ENCODE measurements at places on chromosomes 7 and 10. TPM values are rescaled to one million over a fixed set of nuclear protein-coding genes. Genes with fewer than 3 reads are reported as not detected.

DNA sequence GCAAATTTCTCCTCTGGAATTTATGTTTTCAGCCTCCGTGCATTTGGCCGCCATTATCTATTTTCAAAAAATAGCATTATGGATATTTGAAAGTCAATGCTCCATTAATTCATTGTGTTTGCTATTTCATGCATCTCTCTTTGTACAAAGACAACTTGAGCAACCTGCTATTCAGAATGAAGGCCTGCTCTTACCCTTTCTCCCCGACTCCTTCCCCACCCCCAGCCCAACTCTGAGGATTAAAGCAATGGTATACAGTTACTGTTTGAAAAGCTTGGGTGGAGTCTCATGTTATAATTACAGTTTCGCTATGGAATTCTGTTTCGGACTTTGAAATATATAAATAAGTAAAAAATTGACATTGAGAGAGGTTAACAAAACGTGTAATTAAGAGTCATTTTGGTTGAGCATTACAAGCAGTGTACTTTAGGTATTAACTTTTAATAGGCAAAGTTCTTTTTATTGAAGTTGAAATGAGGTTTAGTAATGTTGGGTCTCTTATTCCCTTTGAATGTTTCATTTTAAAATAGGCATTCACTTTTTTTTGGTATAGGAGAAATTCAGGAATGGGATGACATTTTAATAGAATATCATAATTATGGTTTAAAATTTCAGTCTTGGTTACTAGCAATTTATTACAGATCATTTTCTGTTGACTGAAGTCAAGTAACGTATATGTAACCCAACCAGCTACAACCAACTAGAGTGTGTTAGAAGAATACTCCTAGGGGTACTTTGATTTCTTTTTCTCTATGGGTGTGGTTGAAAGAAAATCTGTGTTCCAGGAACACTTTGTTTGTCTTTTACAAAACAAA lies 93.1 kb downstream of the ARID5B start:
- peak overlapping the region; percentile 50 for H3K27ac ChIP-seq
- no peaks in the 10 kb centered on the region for H3K36me3 ChIP-seq
- H3K4me3 ChIP-seq, result no peak overlapping the region
- DNase-seq, result peak; percentile 12

DNA sequence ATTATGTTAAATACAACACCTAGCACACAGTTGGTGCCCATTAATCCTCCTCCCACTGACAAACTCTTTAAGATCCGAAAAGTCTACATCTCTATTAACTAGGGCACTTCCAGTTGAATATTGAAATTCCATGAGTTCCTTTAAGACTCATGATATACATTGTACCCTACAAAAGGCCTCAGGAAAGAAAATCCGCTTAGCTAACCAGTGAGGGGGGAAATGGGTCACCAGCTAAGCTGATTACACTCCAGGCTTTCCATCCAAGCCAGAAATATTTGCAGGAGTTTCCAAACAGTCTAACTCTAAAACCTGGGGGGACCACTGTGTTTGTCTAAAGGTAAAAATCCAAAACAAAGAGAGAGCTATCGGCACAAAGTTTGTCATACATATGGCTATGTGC lies 1.3 kb upstream of the LRIT2 start:
- H3K36me3 ChIP-seq, result no peaks in the 10 kb centered on the region
- no peaks in the 10 kb centered on the region for H3K4me1 ChIP-seq
- no peak overlapping the region for H3K4me3 ChIP-seq

- no peak overlapping the region for H3K27ac ChIP-seq
- no peaks in the 10 kb centered on the region for H3K36me3 ChIP-seq
- peaks cover 9% of the 10 kb centered on the region for H3K4me1 ChIP-seq
- no peak for DNase-seq
These were observed 145.1 kb downstream of the DOCK4 start for GRCh38 chr7:112061051-112061450.

Gene ANKRD30A
- polyA plus RNA-seq, result not detected

- no peaks in the 10 kb centered on the region for H3K36me3 ChIP-seq
- H3K4me3 ChIP-seq, result no peak overlapping the region
- no peak overlapping the region for H3K27ac ChIP-seq
- no peaks in the 10 kb centered on the region for H3K27me3 ChIP-seq
These were observed 1.2 kb downstream of the CALML5 start for GRCh38 chr10:5497948-5498730.

Gene SSC4D
- 0.88 TPM for polyA plus RNA-seq

GRCh38 chr7:17233603-17234002 lies 64.8 kb upstream of the AHR start:
- no peaks in the 10 kb centered on the region for H3K27me3 ChIP-seq
- H3K27ac ChIP-seq, result peak overlapping the region; percentile 76
- peaks cover 20% of the 10 kb centered on the region for H3K4me1 ChIP-seq

DNA sequence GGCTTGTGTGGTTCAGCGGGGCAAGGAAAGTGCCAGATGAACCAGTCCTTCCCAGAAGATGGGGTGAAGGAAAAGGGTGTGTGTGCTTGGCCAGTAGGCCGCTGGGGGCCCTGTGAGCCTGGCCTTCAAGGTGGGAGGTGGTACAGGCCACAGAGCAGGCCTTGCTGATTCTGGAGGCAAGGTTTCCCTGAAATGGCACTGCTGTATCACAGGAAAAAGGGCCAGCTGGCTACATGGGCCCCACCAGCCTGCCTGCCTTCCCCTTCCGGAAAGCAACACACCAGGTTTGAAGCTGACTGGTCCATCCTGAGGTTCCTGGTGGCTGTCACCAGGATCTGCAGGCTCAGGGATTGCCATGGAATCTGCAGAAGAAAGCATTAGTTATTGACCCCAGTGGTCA lies 12.5 kb downstream of the MMRN2 start:
- DNase-seq, result no peak
- H3K27me3 ChIP-seq, result no peaks in the 10 kb centered on the region
- no peaks in the 10 kb centered on the region for H3K4me1 ChIP-seq
- H3K36me3 ChIP-seq, result peaks cover 56% of the 10 kb centered on the region
- no peak overlapping the region for H3K4me3 ChIP-seq

DNA sequence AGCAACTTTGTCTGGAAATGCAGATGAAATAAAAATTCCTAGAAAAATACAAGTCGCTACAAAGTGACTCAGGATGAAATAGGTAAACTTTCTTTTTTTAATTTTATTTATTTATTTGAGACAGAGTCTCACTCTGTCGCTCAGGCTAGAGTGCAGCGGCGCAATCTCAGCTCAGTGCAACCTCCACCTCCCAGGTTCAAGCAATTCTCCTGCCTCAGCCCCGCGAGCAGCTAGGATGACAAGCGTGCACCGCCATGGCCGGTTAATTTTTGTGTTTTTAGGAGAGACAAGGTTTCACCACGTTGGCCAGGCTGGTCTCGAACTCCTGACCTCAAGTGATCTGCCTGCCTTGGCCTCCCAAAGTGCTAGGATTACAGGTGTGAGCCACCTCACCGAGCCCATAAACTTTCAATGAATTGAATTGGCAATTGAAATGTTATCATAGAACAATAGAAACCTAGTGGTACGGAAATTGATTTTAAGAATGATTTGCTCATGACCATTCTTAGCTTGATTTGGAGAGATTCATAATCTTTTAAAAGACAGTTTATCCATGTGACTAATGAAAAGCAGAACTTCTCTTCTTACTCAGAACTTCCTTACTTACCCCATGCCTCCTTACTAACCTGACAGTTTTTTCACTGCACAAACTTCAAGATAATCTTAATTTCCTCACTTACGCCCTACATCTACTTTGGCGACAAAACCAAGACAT lies 161.7 kb downstream of the FAM107B start:
- no peak overlapping the region for H3K4me3 ChIP-seq
- H3K27ac ChIP-seq, result no peak overlapping the region
- no peaks in the 10 kb centered on the region for H3K27me3 ChIP-seq
- DNase-seq, result no peak
- no peaks in the 10 kb centered on the region for H3K36me3 ChIP-seq

DNA sequence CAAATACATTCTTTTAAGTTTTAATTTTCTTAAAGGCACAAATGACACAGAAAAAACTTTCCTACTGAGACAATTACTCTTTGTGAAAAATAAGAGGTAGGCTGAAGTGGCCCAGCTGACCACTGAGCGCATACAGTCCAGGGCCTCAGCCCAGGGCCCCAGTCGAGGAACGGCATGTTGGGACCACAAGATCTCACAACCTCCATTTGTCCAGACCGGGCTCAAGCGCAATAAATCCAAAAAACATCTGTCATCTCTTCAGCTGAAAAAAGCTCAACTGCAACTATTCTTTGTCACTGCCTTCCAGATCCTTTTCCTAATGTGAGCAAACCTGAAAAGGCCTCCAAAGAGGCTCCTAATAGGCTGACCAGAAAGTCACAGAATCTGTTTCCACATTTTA lies 165.8 kb downstream of the SRPK2 start:
- H3K27me3 ChIP-seq, result no peaks in the 10 kb centered on the region
- no peak for DNase-seq
- peaks cover 13% of the 10 kb centered on the region for H3K4me1 ChIP-seq
- no peaks in the 10 kb centered on the region for H3K36me3 ChIP-seq

- no peak overlapping the region for H3K4me3 ChIP-seq
- H3K27me3 ChIP-seq, result no peaks in the 10 kb centered on the region
- H3K27ac ChIP-seq, result no peak overlapping the region
- no peak for DNase-seq
These were observed 13.4 kb downstream of the JAZF1 start for GRCh38 chr7:28166982-28167715.

Gene LRIT1
- polyA plus RNA-seq, result not detected

- H3K36me3 ChIP-seq, result no peaks in the 10 kb centered on the region
- no peaks in the 10 kb centered on the region for H3K4me1 ChIP-seq
- no peak for DNase-seq
- no peak overlapping the region for H3K4me3 ChIP-seq
- no peaks in the 10 kb centered on the region for H3K27me3 ChIP-seq
- no peak overlapping the region for H3K27ac ChIP-seq
These were observed 309.0 kb downstream of the TFEC start for GRCh38 chr7:115721293-115722217.

GRCh38 chr7:67435894-67436535 lies 439.4 kb downstream of the TYW1 start:
- H3K4me3 ChIP-seq, result no peak overlapping the region
- no peak overlapping the region for H3K27ac ChIP-seq
- DNase-seq, result no peak
- H3K36me3 ChIP-seq, result no peaks in the 10 kb centered on the region
- no peaks in the 10 kb centered on the region for H3K27me3 ChIP-seq

Gene CCL24
- not detected for polyA plus RNA-seq

DNA sequence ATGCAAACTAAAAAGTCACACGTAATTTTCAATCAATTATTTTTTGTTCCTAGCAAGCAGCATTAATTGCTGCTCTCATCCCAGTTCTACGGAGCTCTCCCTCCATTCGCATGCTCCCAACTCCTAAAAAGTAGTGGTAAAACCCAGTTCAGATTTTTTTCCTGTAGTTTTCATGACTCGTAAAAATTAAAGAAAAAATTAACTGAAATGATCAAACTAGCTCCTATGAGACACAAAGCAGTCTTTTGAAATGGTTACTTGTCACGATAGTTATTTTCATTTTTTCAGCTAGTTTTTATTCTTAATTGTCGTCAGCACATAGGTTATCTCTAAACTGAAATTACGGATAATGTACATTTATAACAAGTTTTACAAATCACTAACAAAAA lies 1.8 kb downstream of the HNRNPA2B1 start:
- peaks cover 39% of the 10 kb centered on the region for H3K4me1 ChIP-seq
- DNase-seq, result no peak
- H3K27me3 ChIP-seq, result no peaks in the 10 kb centered on the region

- no peaks in the 10 kb centered on the region for H3K4me1 ChIP-seq
- DNase-seq, result no peak
- H3K27me3 ChIP-seq, result no peaks in the 10 kb centered on the region
These were observed 58.6 kb downstream of the EBLN1 start for GRCh38 chr10:22159180-22159579.

Gene PRRT4
- 0.03 TPM for polyA plus RNA-seq

Gene PRSS37
- polyA plus RNA-seq, result not detected

GRCh38 chr10:1536341-1536740 lies 201.0 kb downstream of the ADARB2 start:
- no peaks in the 10 kb centered on the region for H3K36me3 ChIP-seq
- H3K27ac ChIP-seq, result no peak overlapping the region
- H3K4me1 ChIP-seq, result no peaks in the 10 kb centered on the region
- H3K27me3 ChIP-seq, result no peaks in the 10 kb centered on the region

DNA sequence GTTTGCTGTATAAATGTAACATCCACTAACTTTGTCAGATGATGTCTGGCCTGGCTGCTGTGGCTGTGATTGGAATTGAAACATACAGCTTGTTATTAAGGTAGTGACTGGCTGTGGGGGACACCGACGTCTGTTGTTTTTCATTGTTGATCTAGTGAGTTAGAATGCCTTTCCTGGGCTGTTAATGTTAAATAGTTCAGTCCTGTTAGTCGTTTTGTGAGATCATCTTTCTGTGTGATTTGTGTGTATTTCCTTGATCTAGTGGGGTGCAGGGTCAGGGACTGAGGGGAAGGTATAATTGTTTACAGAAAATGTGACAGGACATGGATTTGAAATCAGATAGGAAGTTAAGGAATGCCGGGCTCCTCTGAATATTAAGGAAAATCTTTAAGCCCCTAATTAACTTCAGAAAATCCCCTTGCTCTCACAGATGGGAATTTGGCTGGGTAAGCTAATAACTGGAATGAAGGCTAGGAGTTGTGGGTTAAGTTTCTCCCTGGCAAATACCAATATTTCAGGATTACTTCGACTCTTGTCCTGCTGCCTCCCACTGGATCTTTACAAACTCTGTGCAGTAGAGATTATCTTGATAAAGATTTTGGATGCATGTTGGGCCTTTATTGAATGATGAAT lies 163.1 kb downstream of the AUTS2 start:
- no peaks in the 10 kb centered on the region for H3K4me1 ChIP-seq
- no peak overlapping the region for H3K27ac ChIP-seq
- no peak overlapping the region for H3K4me3 ChIP-seq
- H3K36me3 ChIP-seq, result no peaks in the 10 kb centered on the region

Gene SVIL
- polyA plus RNA-seq, result 11.5 TPM

Gene SLC13A1
- not detected for polyA plus RNA-seq

DNA sequence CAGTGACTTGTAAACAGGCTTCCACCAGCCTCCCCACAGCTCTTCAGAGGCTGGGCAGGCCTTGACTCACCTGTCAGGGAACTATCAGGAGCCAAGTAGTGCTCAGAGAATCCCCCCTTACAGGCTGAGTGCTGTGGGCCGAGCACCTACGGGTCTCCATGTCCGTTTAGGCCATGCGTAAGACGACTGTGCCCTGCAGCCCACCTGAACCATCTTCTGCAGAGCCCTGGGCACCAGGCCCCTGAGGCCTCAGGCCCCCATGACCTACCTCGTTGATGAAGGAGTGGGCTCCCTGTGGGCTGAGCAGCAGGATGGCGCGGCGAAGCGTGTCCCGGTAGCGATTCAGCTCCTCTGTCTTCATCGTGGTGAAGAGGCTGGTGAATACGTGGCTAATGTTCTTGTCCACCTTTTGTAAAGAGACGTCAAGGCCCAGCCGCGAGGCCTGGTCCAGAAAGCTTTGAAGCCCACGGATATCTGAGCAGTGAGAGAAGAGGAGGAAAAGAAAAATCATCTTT lies 228.0 kb downstream of the GRID1 start:
- no peaks in the 10 kb centered on the region for H3K4me1 ChIP-seq
- H3K27me3 ChIP-seq, result no peaks in the 10 kb centered on the region
- no peaks in the 10 kb centered on the region for H3K36me3 ChIP-seq
- no peak overlapping the region for H3K4me3 ChIP-seq
- no peak overlapping the region for H3K27ac ChIP-seq

All from endothelial cell of umbilical vein (primary cell).